AG04449 (cell line): ENCODE measurements at places on chromosomes 7 and 10.
A peak's percentile ranks its signal among the peaks of the same experiment; 100 is the strongest.

DNA sequence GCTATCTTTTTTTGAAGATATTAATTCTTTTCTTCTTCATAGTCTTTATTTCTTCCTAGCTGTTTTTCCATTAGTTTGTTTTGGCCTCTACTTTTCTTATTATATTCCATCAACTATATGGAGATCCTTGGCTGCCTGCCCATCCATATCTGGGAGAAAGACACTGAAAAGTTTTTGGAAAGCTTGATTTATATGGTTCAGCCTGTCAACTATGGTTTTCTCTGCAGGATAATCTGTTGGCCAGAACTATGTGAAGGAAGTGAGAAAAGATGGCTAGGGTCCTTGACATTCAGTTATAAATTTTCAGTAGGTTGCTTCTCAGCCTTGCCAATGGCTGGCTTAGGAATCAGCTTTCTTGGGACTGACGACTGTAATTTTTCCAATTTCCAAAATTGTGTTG is 10.0 kb upstream of the CDK14 start:
- DNase-seq: no peak

- no peak for DNase-seq
Observed at GRCh38 chr7:5484921-5485320, 61.3 kb upstream of the TNRC18 start.

DNA sequence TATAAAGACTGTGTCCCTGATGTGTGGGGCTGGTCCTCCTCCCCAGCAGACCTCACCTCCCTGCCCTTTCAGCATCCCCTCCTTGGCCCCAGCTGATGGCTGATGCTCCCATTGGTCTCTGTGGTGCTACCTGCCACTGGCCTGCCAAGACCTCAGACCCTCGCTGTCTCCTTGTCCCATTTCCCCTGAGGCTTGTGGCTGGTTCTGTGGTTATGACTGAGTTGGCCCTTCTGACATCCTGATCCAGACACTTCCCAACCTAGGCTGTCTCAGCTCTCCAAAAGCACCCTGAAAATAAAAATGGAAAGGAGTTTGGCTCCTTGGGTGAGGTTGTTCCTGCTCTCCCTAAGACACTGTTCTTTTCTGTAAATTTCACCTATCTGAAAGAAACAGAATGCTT is 214.2 kb downstream of the RPS24 start:
- no peak for DNase-seq

DNA sequence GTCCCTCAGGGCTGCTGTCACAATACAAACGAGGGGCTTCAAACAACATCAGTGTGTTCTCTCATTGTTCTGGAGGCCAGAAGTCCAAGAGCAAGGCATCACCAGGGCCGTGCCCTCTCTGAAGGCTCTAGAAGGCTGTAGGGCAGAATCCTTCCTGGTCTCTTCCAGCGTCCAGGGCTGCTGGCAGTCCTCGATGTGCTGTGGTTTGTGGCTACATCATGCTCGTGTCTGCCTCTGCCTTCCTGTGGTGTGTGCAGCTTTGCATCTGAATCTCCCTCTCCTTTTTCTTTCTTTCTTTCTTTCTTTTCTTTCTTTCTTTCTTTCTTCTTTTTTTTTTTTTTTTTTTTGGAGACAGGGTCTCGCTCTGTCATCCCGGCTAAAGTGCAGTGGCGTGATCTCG is 103.5 kb downstream of the INSYN2A start:
- no peak for DNase-seq

GRCh38 chr7:130409067-130409711 is 28.9 kb downstream of the CPA1 start:
- no peak for DNase-seq

DNA sequence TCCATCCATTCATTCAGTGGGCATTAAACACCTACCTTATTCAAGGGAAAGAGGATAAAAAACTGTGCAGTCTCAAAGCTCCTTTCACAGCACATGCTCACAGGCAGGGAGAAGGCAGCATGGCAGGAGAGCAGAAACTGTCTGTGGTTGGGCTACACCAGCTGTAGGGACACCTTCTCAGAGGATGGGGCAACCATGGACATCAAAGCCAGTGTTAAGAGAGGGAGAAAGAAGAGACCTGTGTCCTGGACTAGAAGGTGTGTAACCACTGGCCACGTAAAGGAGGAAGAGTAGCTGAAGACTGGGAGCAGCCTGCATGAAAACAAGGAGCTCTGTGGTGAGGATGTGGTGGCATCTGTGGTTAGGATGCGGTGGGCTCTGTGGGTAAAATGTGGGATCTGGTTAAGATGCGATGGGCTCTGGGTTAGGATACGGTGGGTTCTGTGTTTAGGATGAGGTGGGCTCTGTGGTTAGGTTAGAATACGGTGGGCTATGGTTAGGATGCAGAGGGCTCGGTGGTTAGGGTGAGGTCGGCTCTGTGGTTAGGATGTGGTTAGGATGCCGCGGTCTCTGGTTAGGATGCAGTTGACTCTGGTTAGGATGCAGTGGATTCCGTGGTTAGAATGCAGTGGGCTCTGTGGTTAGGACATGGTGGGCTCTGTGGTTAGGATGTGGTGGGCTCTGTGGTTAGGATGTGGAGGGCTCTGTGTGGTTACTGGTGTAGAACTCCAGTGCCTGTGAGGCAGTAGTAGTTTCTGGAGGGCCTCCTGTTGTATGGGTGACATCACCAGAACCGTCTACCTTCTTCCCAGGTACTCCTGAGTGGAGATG is 197.6 kb downstream of the WDR37 start:
- DNase-seq: no peak

- DNase-seq: no peak
Observed at GRCh38 chr7:95491634-95492314, 6.0 kb downstream of the ASB4 start.

GRCh38 chr10:130555411-130555750 is 419.2 kb downstream of the GLRX3 start:
- no peak for DNase-seq

DNA sequence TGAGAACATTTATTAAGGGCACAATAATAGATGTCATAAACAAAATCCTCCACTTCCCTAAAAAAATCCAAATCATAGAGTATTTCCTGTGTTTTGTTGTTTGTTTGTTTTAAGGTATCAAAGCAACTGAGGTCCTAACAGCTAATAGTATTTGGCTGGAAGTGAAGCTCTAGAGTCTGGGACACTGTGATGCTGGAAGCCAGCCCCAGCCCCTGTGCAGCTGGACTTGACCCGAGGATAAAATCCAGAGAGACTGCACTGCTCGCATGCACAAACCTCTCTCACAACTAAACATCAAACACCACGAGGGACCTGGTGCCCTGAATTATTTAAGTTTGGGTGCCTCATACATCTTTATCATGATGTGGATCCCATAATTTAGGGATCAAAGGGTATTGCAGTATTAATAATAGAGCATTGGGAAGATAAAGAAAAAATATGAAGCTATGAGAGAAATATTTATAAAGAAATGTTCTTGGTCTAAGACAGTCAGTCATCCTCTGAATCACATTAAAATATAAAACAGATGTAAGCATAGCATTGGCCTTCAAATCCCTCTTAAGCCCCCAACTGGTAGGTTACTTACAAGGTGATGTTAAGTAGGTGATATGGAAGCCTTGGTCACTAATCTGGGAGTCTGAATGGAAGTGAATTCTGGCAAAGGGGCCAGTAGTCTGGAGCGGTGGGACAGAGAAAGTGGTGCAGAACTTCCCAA is 44.4 kb downstream of the CUBN start:
- no peak for DNase-seq

- DNase-seq: no peak
Observed at GRCh38 chr7:88628363-88629085, 131.0 kb upstream of the ZNF804B start.

DNA sequence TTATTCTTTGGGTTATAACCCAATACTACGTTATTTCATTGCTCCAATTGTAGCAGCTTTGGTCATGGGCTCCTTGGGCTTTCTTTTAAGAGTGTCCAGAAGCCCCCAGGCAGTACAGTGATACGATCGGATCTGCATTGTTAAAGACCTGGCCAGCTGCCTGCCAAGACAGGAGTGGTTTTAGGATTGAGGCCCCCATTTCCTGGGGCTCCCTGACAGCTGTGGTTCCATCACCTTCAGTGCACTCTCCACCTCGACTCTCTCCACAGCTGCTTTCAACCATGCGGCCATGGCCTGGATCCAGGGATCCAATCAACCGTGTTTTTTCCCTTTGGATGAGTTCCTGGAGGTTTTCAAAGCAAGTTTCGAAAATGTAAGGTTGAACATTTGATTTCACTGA is 123.4 kb upstream of the BTBD16 start:
- DNase-seq: no peak

- DNase-seq: peak; percentile 37
Observed at GRCh38 chr10:108454793-108455192, 1290.3 kb upstream of the SORCS1 start.

- no peak for DNase-seq
Observed at GRCh38 chr10:62778125-62778524, 26.4 kb upstream of the ADO start.

GRCh38 chr10:70742537-70743429 is 42.4 kb downstream of the TBATA start:
- DNase-seq: peak; percentile 53

DNA sequence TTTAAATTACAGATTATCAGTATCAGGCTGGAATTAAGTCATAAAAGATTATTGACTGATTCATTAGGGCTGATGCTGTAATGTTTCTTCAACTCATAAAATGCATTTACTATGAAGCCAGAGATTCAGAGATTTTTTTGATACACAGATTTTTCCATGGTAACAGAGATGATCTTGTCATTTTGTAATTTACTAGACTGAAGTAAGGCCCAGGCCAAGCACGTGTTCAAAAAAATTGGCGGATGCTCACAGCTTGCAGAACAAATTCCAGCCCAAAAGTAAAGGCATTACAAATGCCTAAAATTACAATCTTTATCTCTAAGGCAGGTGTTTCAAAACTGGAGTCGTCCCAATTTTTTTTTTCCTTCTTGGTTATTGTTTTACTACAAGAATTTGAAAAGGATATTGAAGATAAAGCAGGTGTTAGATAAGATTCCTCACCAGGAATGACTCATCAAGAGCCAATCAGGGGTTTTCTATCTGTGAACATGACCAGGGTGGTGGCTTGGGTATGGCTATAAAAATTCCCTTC is 78.4 kb upstream of the MEOX2 start:
- DNase-seq: no peak

DNA sequence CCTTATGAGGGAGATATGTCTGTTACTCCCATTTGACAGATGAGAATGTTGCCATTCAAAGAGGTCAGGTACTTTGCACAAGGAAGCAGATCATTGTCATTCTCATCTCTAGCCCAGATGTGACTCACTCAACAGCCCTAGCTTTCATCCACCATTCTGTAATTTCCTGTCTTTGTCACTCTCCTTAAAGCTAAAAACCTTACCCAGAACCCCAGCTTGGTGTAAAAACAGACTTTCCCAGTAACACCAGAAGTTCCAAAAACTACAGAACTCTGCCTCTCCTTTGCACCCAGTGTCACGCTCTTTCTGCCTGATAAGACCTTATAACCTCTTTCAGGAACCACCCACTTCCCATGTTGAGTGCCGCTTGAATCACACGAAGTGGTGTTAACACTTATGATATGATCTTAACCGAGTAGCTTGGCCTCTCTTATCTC is 89.1 kb upstream of the SP4 start:
- no peak for DNase-seq
